HEK293T (cell line): ENCODE measurements at places on chromosomes 13 and 19.

DNA sequence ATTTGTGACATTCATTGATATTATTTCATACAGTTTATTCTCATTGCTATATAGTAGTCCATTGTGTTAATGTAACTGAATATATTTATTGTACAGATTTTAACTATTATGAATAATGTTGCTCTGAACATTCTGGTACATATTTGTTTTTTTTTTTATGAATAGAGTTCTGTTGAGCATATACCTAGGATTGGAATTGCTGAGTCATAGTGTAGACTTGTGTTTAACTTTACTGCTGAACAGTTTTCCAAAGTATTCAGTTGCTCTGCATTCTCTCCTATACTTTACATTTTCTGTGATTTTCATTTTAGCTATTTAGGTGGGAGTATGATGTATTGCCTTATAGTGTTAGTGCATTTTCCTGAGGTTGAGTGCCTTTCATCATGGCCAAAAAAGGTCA, 97.5 kb downstream of the MAB21L1 start:
- no peak for DNase-seq

- no peak for DNase-seq
These were observed 38.5 kb upstream of the MAB21L1 start for GRCh38 chr13:35514801-35515502.

- DNase-seq: peak; percentile 22
These were observed 36.6 kb upstream of the OXGR1 start for GRCh38 chr13:97030705-97031452.

DNA sequence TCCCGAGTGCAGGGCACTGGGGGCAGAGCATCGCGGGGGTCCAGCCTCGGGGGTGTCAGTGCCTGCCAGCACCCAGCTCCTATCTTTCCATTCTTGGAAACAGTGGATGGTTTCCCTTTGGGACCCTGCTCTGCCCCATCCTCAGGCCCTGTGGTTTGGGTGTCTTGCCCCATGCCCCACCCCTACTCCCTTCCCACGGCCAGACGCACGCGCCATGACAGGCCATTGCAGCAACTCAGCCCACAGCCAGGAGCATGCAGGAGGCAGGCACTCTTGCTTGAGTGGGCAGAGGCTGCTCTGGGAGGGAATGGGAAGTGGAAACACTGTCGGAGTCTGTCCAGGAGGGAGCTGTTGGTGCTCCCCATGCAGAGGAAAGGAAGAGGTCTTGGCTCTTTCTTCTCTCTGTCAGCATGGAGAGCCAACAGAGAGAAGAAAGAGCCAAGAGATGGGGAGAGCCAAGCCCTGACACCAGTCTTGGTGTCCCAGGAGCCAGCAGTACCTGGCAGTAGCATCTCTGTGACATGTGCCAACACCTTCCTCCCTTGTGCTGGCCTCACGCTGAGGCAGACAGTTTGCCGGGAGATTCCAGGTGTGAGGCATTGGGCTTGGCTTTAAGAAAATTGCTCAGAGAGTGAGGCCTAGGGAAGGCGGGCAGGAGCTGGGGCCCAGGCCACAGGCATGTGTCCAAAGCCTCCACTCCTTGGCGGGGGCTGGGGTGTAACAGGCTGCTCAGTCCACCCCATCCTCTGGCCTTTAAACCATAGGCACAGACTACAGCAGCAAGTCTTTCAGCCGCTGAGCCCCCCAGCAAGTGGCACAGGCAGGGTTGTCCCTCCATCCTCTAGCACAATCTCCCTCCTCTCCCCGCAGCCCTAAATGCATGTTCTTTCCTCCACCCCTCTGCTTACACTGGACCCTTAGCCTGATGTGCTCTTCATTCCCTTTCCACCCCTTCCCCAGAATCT, 86.7 kb upstream of the UQCRFS1 start:
- DNase-seq: no peak

DNA sequence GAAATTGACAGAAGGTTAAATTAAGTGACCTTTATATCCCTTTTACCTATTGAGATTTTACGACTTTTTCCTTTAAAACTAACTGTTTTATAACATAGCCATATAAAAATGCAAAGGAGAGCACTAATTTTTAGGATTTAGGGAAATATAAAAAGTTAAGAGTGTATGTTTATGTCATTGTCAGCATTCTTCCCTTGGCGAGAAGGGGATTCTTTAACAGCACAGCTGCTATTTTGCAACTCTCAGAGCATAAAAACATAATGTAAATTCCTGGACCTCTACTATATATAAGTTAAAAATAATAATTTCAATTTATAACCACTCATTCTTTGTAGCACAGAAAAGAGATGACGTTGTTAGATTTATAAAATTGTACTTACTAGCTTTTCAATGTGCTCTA, 363.2 kb downstream of the DACH1 start:
- DNase-seq: no peak

- DNase-seq: no peak
These were observed 4.5 kb upstream of the PRKD2 start for GRCh38 chr19:46721269-46722003.

- DNase-seq: peak; percentile 93
These were observed at the start of gene ZNF274 for GRCh38 chr19:58182989-58183816. ZNF274 (plus strand) TSS chr19:58183061; CDS start chr19:58183966, 905 bp downstream.

DNA sequence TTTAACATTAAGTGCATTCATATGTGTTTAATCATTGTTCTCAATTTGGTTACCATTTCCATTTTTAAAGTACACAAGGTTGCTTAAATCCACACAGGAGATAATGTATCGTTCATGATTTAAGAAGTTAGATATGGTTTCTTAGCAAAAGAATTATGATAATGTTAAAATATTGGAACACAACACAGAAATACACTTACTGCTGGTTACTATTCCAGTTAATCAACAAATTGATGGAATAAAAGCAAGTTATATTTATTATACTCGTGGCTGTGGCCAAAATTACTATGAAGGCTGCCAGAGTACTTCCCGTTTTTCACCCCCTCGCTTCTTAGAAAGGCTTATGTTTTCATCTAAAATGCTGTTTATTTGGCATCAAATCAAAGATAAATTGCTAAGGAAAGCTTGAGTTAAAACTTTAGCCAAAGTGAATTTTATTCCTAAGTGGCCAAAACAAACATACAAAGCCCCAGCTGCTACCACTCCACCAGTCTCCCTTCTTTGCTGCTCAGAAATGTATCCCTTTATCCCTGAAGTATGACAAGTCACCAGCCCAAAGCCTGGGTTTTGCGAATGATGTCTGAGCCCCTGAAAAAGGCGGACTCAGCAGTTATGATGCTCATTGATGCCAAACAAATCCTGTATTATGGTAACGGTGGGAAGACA, 27.7 kb downstream of the LCP1 start:
- no peak for DNase-seq

- DNase-seq: no peak
These were observed 1040.6 kb upstream of the SPRY2 start for GRCh38 chr13:81381560-81381959.

DNA sequence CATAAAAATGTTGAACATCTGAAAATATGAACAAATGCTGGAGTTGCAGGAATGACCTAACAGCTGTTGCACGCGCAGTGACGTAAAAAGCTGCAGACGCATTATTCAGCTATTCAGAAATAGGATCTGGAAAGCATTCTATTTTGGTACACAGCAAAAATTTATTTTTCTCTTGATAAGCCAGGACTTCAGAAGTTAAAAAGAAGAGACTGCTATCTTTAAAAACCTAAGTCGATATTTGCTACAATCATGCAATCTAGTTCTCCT, 36.9 kb upstream of the STARD13 start:
- no peak for DNase-seq

DNA sequence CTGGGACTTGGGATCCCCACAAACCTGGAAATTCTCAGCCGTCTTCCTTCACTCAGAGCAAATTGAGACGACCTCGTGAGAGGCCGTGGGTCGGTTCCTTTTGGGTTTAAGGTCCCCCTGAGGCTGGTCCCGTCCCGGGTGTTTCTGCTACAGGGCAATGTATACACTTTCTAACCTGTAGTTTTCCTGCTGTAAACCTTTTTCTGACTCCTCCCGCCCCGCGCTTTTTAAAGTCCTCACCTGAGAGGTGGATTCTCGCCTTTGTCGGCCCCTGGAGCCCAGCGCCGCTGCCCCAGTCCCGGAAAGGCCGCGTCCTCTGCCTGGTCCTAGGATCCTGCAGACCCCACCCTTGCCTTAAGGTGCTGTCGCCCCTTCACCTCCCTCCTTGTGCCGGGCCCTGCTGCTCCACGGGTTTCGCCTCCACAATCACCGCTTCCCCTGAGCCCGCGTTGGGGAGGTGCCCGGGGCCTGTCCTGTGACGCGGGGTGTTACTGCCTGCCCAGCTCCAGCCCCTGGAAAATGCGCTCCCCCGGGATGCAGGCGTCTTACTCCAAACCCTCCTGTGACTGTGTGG, 391 bp downstream of the ZNF761 start:
- peak; percentile 15 for DNase-seq

DNA sequence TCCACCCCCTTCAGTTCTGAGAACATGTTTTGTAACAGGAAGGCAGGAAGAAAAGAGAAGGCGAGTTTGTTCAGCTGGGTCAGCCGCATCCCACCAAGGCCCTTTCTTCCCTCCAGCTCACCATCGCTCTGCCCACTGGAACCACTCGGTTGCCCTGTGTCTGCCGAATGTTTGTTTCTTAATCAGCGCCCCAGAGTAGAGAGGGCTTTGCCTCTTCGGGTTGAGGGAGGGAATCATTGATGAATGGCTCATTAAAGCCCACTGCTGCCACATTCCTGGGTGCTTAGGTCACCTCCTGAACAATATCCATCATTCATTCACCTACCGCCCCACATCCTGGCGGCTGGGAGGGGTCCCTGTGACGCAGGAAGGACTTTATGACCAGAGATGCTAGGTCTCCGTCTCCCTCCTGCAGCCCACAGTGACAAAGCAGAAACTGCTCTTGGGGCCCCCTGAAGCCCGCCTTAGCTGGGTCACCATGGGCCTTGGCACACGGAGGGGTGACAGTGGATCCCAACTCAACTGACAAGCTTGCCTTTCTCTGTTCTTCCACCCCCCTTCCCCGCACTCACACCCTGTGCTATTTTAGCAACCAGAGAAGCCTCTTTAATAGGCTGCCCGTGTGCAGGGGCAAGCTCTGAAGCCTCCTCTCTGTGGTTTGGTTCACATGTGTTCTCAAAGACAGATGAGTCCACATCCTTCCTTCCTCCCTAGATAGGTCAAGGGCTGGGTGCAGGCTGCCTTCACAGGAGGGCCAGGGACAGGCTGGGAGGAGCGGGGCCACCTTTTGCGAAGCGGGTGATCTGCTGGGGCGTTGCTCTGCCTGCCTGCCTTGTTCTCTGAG, 46.2 kb downstream of the ACTN4 start:
- no peak for DNase-seq

GRCh38 chr19:33819506-33819879, 22.8 kb downstream of the KCTD15 start:
- no peak for DNase-seq

- no peak for DNase-seq
These were observed 110.9 kb downstream of the IER2 start for GRCh38 chr19:13260883-13261653.

GRCh38 chr19:28874742-28875141, 338.2 kb downstream of the UQCRFS1 start:
- DNase-seq: no peak

- DNase-seq: no peak
These were observed 8.3 kb downstream of the OBI1 start for GRCh38 chr13:78650717-78651083.

DNA sequence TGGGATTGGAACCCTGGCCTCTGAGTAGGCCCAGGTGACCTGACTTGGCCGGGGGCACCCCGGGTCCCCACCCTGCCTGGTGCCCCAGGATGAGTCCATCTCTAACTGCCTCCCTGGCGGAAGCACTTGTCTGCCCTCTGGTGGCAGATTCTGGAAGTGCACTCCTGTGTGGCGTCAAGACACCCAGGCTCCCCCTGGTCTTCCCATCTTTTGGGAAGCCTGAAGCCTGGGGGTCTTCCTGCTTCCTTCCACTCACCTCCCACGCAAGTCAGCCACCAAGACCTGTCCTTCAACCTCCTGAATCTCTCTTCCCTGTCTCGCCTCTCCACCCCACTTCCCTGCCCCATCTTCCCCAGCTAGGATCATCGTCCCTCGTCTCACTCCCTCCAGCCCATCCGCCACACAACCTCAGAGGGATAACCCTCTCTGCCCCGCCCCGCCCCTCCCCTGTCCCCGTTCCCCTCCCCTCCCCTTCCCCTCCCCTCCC, 7.4 kb downstream of the RABAC1 start:
- DNase-seq: peak; percentile 84

DNA sequence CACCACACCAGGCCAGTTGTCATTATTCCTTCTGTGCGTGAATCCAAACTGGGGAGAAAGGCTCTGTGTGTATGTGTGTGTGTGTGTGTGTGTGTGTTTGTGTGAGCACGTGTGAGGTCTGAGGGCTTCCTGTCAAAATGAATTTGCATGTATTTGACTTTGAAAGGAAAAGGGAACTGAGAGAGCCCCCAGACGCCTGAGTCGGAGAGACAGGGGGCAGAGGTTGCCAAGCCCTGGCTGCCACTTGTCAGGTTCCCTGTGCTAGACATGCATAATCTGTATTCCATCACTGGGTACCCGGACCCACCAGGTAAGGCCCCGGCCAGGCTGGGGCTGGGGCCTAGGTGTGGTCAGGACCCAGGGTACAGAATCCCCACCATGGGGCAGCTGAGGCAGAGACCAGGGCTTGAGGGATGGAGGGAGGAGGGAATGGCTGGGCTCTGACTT, at the start of gene CLEC17A:
CLEC17A (plus strand) TSS at position 191 of the 447 bp plus-strand sequence; CDS start at position 268, 77 bp downstream.
- no peak for DNase-seq

DNA sequence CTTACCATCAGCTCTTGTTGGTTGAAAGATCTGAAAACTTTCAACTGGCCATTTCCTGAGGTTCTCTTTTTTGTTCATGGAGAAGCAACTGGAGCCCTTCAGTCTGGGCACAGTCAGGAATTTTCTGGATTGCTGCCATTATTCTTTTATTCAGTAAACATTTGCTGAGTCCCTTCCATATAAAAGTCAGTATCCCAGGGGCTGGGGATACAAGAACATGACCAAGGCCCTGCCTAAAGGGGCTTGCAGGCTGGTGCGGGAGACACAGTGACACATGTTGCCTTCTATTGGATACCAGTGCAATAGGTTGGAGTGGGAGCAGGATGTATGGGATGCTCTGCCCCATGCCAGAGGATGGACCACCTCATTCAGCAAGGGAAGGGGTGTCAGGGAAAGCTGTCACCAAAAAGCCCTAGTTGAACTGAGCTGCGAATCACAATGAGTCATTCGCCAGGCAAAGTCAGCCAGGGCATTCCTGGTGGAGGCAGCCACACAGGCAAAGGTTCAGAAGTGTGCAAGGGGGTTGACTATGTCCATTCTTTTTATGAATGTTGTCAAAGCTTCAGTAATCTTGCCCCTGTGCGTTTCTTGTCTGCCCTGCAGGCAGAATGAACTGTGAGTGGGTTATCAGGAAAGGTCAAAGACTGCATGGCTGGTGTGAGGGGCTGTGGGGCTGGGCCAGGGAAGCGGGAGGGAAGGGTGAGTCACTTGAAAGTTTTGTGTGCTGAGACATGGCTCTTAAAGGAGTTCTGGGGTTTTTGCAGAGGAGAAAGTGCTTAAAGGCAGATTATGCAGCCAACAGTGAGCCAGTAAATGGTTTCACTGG, 395.9 kb downstream of the KCNRG start:
- peak; percentile 22 for DNase-seq

- DNase-seq: no peak
These were observed 121.7 kb downstream of the LIG4 start for GRCh38 chr13:108093616-108094015.

DNA sequence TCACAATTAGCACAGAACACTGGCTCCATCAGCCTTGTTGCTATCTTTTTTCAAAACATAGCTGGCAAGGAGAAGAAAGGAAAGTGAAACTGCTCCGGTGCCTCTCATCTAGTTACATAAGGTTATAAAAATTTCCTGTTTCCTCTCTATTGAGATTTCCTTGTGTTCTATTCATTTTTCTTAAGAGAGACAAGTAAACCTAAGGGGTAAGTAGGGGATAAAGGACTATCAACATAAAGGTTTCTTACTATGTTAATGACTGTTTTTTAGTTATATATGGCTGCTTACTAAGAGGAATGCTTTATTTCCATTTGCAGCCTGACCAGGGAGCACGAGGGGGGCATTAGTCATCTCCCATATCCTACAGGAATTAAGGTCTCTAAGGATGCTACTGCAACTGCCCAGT, 73.2 kb upstream of the MLNR start:
- no peak for DNase-seq
